ENCODE measurements at places on chromosomes 1 and 21.

DNA sequence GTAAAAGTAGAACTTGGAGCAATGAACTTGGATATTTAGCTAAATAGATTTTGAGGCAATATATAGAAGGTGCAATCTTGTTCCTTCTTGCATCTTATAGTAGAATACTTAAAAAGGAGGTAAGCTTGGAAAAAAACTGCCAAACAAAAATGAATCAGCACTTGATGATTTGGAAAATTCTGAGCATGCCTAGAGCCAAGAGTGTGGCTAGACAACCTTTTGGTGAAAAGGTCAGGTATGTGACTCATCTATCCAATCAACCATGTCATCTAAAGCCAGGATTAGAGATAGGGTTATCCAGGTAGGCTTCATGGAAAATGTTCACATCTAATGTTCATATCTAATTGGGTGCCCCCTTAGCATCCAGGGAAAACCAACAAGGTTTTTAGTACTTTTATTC, 515.0 kb downstream of the COL11A1 start:
- no peak for DNase-seq

- no peak for DNase-seq
Measured at GRCh38 chr1:70840260-70840953, 207.2 kb downstream of the PTGER3 start.

DNA sequence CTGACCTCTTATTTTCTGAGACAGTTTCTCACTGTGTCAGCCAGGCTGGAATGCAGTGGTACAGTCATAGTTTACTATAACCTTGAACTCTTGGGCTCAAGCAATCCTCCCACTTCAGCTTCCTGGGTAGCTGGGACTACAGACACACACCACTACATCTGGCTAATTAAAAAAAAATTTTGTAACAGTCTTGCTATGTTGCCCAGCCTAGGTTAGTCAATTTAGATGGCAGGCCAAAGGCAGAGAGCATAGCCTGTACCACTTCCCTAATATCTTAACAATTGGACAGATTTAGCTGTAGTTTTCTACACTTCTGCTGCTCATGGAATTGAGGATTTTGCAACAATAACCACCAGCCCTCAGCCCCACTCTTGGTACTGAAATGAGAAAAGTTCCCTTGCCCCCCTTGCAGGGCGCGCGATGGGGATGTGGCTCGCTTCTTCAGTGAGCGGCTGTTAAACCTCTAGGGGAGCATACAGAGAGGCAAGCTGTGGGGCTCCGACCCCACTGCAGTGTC, 34.9 kb upstream of the PTGFRN start:
- DNase-seq = no peak

DNA sequence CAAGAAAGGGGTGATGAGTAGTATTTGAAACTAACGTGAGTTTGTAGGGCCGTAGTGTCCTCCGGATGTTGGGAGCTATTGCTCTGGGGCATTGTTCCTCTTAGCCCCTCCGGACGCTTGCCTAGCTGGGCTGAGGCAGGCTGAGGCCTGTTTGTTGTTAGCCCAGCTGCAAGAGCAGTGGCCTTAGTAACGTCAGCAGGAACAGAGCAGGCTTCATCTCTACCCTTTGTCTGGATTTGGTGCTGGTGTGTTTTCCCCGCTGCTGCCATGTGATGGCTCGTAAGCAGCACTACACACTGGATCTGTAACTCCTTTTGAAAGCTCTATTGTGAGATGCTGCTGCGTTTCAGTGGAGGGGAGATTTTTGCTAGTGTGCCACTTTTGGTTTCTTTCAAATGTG, 57.6 kb downstream of the DNM3 start:
- DNase-seq = no peak

DNA sequence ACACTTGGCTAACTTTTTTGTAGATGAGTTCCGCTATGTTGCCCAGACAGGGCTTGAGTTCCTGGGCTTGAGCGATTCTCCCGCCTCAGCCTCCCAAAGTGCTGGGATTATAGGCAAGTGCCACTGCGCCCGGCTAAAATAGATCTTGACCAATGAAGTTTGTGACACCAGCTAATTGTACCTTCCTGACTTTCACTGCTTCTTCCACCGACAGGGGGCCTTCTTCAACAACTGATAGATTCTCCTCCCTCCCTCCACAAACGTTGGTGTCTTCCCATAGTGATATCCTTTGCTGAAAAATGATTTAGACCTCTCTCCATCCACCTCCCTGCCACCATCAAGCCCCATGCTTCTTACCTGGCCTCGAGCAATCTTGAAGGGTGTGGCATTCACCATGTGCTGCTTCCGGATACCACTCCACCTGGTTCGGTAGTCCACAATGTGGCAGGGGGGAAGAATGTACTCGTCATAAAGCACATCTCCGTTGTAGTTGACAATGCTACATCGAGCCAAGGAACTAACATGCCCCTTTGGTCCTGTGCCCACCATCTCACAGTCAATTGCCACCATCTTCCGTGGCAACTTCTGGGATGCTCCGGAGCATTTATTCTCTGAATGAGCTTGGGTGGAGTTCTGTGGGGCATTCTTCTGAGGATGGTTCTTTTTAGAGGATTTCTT, 1.6 kb upstream of the METTL25B start:
- no peak for DNase-seq

All from left renal cortex interstitium (tissue), 4 donors.